ENCODE measurements at places on chromosomes 12 and 14. TPM values are rescaled to one million over a fixed set of nuclear protein-coding genes. Genes with fewer than 3 reads are reported as not detected.

The PIK3C2G gene
- not detected for total RNA-seq

The PMCH gene
- not detected for total RNA-seq

The PLD4 gene
- total RNA-seq = 1.3 TPM

The ADAM21 gene
- not detected for total RNA-seq

The HHIPL1 gene
- total RNA-seq = 15.1 TPM

The OR10G3 gene
- not detected for total RNA-seq

The BTBD7 gene
- 71.1 TPM for total RNA-seq

The PRB2 gene
- not detected for total RNA-seq

The DNM1L gene
- 82.1 TPM for total RNA-seq

The COA8 gene
- total RNA-seq = 45.2 TPM

Measured in endothelial cell (in vitro differentiated cells).